Breast epithelium (tissue), 4 donors: ENCODE measurements at places on chromosomes 12 and 14. TPM values are rescaled to one million over a fixed set of nuclear protein-coding genes. Genes with fewer than 3 reads are reported as not detected.

DNA sequence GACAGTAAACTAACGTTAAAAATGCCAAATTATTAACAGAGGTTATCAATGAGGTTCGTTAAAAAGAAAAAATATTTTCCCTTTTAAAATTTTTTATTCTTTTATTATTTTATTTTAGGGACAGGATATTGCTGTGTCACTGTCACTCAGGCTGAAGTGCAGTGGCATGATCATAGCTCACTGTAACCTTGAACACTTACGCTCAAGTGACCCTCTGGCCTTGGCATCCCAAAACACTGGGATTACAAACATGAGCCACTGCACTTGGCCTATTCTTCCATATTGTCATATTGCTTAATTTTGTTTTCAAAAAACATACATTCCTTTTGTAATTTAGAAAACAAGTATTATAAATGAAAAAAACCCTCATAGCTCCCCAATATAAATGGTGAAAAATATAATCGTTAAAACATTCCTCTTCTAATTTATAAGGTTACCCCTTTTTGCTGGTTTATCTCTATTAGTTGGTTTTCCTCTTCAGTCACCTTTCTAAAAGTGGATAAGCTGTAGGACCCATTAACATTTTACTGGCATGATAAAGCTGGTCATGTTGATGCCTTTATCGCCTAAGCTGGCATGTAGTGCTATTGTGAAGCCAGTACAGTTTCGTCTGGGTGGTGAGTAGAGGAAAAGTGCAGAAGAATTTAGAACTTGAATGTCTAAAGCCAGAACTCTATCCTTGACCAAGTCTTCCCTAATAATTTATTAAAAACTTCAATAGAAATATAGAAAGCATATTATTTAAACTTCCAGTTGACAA is 27.6 kb downstream of the PDE3A start:
- no peak overlapping the region for H3K4me3 ChIP-seq
- no peaks in the 10 kb centered on the region for H3K27me3 ChIP-seq
- no peak for DNase-seq
- H3K27ac ChIP-seq = no peak overlapping the region

- DNase-seq = no peak
- no peak overlapping the region for H3K4me3 ChIP-seq
- H3K27ac ChIP-seq = no peak overlapping the region
Measured at GRCh38 chr14:98120831-98121464, 1151.0 kb downstream of the BCL11B start.

DNA sequence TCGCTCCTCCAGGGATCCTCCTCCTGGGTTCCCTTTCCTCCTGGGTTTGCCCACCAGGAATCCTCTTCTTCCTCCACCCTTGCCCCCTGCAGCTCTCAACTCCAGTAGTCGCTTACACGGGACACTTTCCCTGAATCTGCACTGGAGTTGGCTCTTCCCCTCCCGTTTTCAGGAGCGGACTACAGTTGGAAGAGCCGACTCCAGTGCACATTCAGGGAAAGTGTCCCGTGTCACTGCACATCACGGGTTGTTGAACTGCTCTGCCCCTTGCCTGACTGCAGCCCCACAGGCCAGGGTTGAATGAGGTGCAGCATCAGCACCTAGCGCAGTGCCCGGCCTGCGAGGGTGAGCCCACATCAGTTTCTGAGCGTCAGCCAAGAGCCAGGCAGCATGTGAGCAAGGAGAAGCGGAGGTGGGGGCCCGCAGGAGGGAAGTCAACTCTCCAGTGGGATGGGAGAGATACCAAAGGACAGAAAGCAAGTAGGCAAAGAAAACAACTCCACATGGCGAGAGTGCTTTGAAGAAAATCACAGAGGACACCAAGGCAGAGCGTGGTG is 13.1 kb downstream of the RAPGEF3 start:
- H3K27ac ChIP-seq = no peak overlapping the region
- no peak overlapping the region for H3K4me3 ChIP-seq
- no peak for DNase-seq
- H3K4me1 ChIP-seq = no peaks in the 10 kb centered on the region

DNA sequence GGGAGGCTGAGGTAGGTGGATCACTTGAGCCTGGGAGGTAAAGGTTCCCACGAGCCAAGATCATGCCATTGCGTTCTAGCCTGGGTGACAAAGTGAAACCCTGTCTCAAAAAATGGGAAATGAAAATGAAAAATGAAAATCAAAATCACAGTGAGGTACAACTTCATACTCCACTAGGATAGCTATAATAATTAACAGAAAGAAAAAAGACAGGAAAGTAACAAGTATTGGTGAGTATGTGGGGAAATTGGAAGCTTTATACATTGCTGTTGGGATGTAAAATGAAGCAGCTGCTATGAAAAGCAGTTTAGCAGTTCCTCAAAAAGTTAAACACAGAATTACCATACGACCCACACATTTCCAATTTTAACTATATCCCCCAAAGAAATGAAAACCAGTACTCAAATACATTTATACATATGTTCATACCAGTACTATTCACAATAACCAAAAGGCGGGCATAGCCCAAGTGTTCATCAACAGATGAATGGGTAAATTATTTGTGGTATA is 22.2 kb downstream of the SGPP1 start:
- H3K4me1 ChIP-seq = no peaks in the 10 kb centered on the region
- H3K4me3 ChIP-seq = no peak overlapping the region
- no peaks in the 10 kb centered on the region for H3K27me3 ChIP-seq
- H3K36me3 ChIP-seq = no peaks in the 10 kb centered on the region
- DNase-seq = no peak
- H3K27ac ChIP-seq = no peak overlapping the region

FBLN5 gene
- 171 TPM for total RNA-seq

PHETA1 gene
- total RNA-seq = 10.2 TPM

TSHR gene
- total RNA-seq = 0.48 TPM

GUCY2C gene
- total RNA-seq = not detected
